H7 (cell line): ENCODE measurements at places on chromosomes 3 and 15. TPM values are rescaled to one million over a fixed set of nuclear protein-coding genes. Genes with fewer than 3 reads are reported as not detected.
A peak's percentile ranks its signal among the peaks of the same experiment; 100 is the strongest.

- no peak for DNase-seq
Measured at GRCh38 chr3:173893835-173894234, 496.3 kb downstream of the NLGN1 start.

DNA sequence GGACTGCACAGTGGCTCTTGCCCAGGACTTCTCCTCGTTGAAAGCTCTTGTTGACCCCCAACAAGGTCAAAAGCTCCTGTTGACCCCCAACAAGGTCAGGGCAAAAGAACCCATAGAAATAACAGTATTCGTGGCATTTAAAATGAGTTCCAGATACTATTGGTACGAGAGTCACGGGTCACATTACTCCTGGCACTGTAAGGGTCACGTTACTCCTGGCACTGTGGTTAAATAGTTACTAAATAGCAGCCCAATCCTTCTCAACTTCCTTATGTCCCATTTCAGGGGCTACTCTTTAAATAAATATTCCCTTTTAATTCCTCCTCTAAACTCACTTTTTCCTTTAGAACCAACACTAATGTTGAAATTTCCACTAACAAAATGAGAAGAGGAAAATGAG lies 18.2 kb upstream of the ADCY5 start:
- DNase-seq: no peak

GRCh38 chr3:96961576-96961975 lies 147.2 kb downstream of the EPHA6 start:
- no peak for DNase-seq

GRCh38 chr15:40923551-40923950 lies 5.6 kb upstream of the DLL4 start:
- no peak for DNase-seq

DNA sequence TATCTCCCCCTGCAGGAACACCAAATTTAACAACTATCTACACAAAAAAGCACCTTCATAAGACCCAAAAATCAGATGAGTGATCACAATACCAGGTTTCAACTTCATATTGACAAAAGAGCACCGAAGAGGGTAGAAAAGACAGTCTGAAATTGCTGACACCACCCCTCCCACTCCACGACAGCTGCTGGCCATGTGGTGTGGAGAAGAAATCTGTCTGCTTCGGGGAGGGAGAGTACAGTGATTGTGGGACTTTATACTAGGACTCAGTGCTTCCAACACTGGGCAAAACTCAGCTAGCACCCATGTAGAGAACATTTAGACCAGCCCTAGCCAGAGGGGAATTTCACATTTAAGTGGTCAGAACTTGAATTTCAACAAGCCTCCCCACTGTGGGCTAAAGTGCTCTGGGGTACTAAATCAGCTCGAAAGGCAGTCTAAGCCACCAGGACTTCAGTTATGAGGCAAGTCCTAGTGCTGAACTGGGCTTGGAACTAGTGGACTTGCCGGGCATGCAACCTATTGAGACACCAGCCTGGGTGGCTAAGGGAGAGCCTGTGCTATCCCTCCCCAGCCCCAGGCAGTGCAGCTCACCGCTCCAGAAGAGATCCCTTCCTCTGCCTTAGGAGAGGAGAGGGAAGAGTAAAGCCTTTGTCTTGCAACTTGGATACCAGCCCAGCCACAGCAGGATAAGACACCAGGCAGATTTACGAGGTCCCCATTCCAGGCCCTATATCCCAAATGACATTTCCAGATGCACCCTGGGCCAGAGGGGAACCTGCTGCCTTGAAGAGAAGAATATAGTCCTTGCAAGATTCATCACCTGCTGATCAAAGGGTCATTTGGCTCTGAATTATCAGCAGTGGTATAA lies 44.6 kb upstream of the POU1F1 start:
- no peak for DNase-seq

DNA sequence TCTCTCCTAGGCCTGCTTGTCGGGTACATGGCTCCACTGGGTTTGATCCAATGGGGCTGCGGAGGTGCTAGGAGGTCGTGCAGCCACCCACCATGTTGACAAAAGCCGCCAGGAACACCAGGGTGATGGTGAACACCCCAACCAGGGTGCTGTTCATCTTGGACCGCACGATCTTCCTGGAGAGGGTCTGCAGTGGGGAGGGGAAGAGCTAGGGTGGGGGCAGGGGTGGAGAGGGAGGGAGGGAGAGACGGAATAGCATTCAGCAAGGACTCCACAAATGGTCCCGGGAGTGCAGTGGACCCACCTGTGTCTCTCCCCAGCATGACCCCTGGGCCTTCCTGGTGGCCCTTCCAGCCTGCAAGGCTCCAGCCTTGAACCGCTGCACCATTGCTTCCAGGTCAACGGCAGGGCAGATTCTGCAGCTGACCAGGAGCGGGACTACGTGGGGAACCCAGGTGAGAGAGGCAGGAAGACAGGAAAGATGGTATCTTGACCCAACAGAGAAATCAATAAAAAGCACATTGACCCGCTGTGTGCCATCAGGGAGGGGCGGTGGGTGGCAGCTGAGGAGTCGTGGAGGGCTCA lies 102.3 kb downstream of the SEC22A start:
- no peak for DNase-seq

GRCh38 chr3:48555949-48556795 lies 431 bp downstream of the PFKFB4 start:
- DNase-seq: no peak

- DNase-seq: peak; percentile 51
Measured at GRCh38 chr15:65066635-65067316, 1.0 kb downstream of the RASL12 start.

GRCh38 chr3:53688066-53688465 lies 158.2 kb downstream of the CHDH start:
- no peak for DNase-seq

- DNase-seq: no peak
Measured at GRCh38 chr15:100592898-100593297, 9.1 kb downstream of the LINS1 start.

DNA sequence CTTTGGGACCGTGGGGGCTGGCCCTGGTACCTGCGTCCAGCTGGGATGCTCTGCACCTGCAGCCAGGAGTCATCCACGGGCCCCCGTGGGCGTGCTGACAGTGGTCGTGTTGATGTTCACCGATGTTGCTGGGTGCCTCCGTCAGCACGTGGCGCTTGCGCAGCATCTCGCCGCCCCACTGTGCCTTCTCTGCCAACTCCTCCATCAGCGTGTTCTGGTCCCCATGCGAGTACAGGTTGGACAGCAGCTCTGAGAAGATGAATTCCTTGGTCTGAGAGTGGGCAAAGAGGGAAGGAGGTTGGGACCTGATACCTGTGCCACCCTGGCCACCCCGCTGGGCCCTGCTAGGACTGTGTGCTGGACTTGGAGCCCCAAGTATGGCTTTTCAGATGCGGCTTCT lies 61.4 kb downstream of the ADAMTS7 start:
- peak; percentile 18 for DNase-seq

GRCh38 chr3:8536096-8537056 lies 34.8 kb downstream of the LMCD1 start:
- DNase-seq: no peak

DNA sequence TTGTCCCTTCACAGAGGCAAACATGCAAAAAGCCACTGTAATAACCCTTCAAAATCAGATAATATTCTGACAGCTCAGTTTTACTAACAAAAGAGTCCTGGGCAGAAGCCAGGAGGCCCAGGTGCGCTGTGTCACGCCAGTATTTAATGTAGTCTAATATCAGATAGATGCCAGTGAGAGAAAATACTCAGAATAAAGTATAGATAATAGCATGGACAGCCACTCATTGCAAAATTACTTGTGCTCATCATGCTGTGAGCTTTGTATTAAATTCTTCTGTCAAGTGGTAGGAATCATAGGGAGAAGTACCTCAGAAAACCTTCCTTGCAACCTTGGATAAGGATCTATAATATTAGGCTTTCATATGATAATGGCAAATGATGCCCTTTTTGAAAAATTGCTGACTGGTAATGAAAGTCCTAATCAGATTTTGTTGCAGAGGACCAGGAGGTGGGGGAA lies 1154.3 kb downstream of the ROBO1 start:
- no peak for DNase-seq

- no peak for DNase-seq
Measured at GRCh38 chr3:124116906-124117305, 125.0 kb upstream of the ROPN1 start.

DNA sequence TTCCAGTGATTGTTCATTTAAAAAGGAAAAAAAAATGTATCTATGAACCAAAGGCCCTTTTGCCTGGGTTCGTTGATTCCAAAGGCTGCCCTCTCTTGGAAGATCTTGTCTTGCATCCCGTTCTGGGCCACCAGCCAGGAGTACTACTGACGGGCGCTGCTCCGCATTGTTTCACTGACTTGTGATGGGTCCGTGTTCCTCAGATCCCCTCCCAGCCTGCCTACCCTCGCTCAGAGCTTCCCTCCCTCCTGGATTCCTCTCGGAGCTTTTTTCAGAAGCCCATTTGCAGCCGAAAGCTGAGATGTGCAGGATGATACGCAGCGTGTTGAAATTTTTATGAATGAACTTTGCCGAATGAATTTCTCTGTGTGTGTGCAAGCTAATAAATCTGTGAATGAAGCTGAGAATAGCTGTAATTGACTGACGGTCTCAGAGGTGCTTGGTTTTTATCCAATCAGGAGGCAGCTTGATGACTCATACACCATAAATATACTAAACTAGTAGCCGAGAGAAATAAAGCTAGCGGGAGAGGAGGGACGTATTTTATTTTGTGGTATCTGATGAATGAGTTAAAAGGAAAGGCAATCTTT lies at the start of gene SHC4:
SHC4 (minus strand) TSS at position 396 of the 590 bp plus-strand sequence. CDS start 904 bp downstream, outside the sequence.
- DNase-seq: peak; percentile 80

DNA sequence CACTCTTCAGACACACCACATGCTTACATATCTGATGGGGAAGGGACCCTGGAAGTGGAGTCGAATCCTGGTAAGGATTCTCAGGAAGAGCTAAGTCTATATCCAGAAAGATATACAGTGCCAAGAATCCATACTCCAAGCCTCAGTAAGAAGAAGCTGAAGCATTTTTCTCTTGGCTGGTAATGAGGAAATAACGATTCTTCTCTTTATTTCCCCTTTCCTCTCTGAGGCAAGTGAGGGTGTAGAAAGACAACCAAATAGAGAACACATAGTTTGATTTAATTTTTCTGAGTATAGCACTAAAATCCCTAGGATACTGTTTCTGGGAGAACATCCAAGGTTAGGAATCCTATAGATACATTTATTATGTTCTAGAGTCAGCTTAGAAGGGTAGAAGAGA lies 857.3 kb downstream of the TUSC7 start:
- no peak for DNase-seq

DNA sequence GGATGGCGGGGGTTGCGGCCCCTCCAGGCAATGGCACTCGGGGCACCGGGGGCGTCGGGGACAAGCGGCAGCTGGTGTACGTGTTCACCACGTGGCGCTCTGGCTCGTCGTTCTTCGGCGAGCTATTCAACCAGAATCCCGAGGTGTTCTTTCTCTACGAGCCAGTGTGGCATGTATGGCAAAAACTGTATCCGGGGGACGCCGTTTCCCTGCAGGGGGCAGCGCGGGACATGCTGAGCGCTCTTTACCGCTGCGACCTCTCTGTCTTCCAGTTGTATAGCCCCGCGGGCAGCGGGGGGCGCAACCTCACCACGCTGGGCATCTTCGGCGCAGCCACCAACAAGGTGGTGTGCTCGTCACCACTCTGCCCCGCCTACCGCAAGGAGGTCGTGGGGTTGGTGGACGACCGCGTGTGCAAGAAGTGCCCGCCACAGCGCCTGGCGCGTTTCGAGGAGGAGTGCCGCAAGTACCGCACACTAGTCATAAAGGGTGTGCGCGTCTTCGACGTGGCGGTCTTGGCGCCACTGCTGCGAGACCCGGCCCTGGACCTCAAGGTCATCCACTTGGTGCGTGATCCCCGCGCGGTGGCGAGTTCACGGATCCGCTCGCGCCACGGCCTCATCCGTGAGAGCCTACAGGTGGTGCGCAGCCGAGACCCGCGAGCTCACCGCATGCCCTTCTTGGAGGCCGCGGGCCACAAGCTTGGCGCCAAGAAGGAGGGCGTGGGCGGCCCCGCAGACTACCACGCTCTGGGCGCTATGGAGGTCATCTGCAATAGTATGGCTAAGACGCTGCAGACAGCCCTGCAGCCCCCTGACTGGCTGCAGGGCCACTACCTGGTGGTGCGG lies 1.9 kb downstream of the CHST2 start:
- peak; percentile 76 for DNase-seq

DNA sequence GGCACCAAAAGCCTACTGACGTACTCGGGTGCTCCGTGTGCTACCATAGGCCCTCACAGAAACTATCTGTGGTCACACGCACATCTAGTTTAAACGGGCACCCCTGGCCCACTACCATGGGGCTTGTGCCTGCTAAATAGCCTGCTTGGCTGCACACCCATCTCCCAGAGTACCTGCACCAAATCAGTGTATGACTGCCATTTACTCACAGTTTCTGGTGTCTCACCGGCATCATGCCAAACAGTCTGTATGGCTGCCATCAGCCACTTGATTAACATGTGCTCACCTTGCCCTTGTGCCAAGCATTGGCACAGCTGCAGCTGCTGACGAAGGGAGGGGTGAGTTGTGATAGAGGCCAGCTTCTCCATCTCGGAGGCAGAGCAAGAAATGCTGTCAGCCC lies 232.7 kb downstream of the IGSF11 start:
- no peak for DNase-seq

DNA sequence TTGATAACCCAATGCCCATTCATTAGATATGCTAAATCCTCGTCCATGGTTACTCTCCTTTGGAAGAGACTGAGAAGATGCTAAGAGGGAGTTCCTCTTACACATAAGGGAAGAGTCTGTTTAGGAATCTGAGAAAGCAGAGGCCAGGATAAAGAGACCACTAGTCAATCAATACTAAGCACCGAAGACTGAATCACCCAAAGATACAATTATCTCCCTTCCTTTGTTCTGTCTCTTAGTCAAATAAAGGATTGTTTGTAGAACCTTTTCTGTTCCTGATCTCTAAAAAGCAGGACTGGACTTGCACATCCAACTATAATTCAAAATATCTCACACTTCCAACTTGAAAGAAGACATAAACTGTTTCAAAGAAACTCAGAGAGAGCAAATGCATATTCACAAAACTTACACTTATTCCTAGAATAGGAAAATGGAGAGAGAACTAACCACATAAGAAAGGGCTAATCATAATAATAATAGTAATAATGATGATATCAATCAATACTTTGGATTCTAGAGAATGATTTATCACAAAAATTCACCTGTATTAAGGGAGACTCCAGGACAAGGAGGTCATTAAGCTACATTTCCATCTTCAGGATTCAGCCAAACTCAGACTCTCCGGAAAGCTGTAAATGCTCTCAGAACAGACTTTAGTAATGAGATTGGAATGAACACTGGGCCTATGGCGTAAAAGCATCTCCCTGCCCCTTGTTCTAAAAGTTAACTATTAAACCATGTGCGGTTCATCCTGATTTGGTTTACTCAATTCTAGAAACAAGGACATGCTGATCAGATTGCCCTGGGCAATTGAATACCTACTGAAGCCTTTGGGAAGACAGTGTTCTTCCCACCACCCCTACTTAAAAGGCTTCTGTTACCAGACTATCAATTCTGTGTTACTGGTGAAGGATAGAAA lies 401.5 kb downstream of the ZBTB20 start:
- no peak for DNase-seq

GRCh38 chr3:51982352-51982837 lies 940 bp upstream of the ACY1 start:
- DNase-seq: peak; percentile 93

Gene SLC24A5
- total RNA-seq: 0.07 and 0.11 TPM in 2 replicates

Gene ATP13A4
- 0.14 and 0.81 TPM in 2 replicates for total RNA-seq

Gene GOLGA8O
- 0.10 and 0.15 TPM in 2 replicates for total RNA-seq

Gene SPESP1
- 0.33 and 0.48 TPM in 2 replicates for total RNA-seq

Gene CYP1A1
- total RNA-seq: 0.45 and 0.78 TPM in 2 replicates

Gene PAK2
- total RNA-seq: 20.0 and 32.0 TPM in 2 replicates

Gene RASL12
- total RNA-seq: 20.9 and 22.1 TPM in 2 replicates

Gene PAQR9
- total RNA-seq: 0.21 and 0.63 TPM in 2 replicates

Gene SLC38A3
- 0.21 and 0.22 TPM in 2 replicates for total RNA-seq

Gene PLS1
- total RNA-seq: 13.8 and 21.5 TPM in 2 replicates

Gene HIGD2B
- total RNA-seq: 0.17 and 0.30 TPM in 2 replicates

Gene GATA2
- total RNA-seq: 3.9 and 5.4 TPM in 2 replicates

Gene C15orf62
- 0.31 and 0.48 TPM in 2 replicates for total RNA-seq
